Activated naive CD8-positive, alpha-beta T cell treated with anti-CD3 and anti-CD28 coated beads, Interleukin-2, amount 50 U/mL, for 16 hours (primary cell): ENCODE measurements at places on chromosomes 7 and 10.

DNA sequence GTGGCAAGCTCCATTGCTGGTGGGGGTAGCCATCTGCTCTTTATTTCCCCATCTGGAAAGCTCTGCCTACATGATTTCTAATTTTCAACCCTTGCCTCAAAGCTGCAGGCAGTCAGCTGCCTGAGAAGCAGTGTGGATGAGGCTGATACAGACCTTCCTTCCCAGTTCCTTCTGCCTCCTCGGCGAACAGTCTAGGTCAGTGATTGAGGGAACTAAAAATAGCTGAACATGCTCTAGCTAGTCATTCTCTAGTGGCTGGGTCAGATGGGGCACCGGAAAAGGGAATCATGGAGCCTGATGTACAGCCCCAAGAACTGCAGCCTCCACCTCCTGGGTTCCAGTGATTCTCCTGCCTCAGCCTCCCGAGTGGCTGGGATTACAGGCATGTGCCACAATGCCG, 48.7 kb downstream of the NAMPT start:
- DNase-seq: no peak

- no peak for DNase-seq
Observed at GRCh38 chr10:132813560-132814468, 27.9 kb upstream of the NKX6-2 start.

- DNase-seq: no peak
Observed at GRCh38 chr10:127346604-127347003, 150.2 kb upstream of the INSYN2A start.

DNA sequence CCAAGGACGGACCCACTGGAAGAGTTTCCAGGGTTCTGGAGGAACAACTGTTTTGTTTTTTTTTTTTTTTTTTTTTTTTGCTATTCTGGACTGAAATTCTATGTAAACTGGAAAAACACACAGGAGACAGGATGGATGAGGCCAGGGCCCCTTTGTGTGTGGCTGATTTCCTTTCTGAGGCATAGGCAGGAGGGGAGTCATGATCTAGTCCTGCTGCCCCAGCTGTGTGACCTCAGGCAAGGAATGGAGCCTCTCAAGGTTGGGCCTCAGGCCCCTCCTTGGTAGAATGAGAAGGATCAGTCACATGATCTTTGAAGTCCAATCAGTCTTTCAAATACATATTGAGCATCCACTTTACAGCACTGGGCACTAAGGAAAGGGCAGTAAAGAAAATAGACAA, 87.6 kb downstream of the SH3PXD2A start:
- no peak for DNase-seq

- DNase-seq: no peak
Observed at GRCh38 chr10:101241840-101242707, 12.8 kb upstream of the LBX1 start.

DNA sequence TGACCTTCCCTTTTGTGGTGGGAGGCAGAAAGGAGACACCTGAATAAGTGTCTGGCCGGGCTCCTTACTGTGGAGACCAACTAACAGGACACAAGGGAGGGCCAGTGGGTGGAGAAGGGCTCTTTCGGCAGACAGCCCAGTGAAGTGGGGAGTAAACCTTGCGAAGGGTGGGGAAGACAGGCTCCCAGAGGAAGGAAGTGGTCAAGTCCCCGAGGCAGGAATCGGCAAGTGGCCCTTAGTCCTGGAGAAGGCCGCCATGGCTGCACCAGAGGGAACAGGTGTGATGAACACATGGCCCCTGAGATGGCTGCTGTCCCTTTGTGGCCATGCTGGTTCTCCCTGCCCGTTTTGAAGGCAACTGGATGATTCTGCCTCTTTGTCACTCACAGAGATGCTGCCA, 187.2 kb upstream of the IGFBP3 start:
- DNase-seq: no peak

DNA sequence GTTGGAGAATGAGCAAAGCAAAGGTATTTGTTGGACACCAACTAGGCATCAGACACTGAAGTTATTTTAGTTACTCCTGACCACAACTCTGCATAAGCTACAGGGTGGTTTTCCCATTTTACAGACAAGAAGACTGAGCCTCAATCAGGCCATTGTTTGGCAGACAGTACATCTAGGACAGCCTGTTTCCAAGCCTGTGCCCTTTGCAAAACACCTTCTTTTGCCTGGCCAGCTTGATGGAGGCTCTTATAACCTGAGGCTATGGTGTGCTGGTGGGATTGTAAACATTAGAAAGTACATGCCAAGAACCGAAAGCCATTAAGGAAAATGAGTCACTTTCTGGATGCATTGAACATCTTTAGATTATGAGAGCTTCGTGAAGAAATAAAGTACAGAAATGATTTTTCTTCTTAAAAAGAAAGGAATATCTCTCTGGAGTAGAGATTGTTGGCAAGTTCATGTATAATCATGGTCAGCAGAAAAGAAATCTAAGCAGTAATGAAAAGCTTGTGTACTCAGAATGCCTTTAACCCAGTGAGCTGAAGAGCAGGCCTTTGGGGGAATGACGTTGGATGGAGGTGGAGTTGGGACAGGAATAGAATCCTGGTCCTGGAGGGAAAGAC, 140.6 kb downstream of the KIAA1217 start:
- no peak for DNase-seq

DNA sequence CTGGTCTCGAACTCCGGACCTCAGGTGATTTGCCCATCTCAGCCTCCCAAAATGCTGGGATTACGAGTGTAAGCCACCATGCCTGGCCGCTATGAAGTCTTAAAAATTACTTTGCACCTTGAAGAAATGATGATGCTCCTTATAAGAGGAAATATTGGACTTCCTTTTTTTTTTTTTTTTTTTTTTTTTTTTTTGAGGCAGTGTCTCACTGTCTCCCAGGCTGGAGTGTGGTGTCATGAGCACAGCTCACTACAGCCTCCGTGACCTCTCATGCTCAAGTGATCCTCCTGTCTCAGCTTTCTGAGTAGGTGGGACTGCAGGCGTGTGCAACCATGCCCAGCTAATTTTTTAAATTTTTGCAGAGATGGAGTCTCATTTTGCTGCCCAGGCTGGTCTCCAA, 65.3 kb downstream of the KMT2E start:
- DNase-seq: no peak

- no peak for DNase-seq
Observed at GRCh38 chr10:5634918-5635317, 31.5 kb downstream of the ASB13 start.

DNA sequence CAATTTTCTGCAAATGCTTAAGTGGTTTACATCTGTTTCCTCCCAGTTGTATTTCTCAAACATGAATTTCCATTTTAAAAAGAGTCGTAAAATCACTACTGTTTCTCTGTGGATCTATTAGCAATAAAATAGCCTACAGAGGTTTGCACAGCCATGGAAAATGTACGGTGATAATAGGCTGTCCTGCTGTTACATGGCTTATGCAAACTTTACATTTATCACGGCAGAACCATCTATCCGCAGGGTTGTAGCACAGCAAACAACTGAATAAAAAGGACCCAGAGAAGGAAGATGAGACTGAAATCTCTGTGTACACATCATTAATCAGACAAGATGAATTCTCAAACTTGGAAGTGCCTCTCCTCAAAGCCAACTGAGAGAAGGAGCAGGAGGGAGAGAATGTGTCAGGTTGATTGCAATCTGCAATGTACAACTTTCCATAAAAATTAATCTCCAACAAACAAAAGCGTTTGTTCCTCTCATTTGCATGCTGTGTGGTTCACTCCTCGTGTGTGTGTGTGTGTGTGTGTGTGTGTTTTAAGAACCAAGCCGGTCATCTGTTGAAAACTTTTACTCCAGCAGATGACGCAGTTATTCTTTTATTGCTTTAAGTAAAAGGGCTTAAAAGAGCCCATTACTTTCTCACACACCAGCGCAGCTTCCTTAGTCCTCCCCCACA, 279.3 kb downstream of the SKAP2 start:
- DNase-seq: no peak

DNA sequence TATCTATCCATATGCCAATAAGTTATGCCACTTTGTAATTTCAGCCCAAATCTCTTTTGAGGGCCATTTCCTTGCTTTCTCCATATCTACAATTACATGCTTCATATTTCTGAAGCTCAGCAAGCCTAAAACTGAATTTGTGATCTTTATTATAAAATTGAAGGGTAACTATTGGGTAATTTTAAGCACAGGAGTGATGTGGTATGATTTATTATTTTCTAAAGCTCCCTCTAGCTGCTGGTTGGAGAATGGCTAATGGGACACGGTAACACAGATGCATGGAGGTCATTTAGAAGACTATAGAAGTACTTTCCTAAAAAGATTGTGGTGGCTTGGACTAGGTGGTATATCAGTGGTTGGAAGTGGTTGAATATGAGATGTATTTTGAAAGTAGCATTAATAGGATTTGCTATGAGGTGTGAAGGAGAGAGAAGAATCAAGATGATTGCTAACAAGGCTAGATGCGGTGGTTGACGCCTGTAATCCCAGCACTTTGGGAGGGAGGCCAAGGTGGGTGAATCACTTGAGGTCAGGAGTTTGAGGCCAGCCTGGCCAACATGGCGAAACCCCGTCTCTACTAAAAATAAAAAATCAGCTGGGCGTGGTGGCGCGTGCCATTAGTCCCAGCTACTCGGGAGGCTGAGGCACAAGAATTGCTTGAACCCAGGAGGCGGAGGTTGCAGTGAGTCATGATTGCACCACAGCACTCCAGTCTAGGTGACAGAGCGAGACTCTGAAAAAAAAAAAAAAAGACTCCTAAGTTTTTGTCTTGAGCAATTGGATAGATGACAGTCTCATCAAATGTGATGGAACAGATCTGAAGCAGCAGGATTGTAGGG, 13.9 kb downstream of the KLHDC10 start:
- DNase-seq: no peak

DNA sequence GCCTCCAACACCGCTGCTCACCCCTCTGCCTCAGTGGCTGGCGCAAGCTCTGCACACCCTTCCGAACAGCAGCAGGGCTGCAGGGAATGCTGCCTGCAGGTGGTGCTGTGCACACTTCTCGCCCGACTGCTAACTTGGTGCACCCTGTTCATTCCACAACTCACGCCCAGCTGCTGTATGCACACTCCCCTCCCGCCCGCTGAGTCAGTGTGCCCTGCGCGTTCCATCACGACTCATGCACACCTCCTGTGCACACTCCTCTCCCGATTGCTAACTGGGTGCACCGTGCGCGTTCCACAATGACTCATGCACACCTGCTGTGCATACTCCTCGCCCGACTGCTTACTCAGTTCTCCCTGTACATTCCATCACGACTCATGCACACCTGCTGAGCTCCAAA, 21.5 kb downstream of the ADARB2 start:
- no peak for DNase-seq

- no peak for DNase-seq
Observed at GRCh38 chr7:988426-988911, 5.5 kb downstream of the CYP2W1 start.

DNA sequence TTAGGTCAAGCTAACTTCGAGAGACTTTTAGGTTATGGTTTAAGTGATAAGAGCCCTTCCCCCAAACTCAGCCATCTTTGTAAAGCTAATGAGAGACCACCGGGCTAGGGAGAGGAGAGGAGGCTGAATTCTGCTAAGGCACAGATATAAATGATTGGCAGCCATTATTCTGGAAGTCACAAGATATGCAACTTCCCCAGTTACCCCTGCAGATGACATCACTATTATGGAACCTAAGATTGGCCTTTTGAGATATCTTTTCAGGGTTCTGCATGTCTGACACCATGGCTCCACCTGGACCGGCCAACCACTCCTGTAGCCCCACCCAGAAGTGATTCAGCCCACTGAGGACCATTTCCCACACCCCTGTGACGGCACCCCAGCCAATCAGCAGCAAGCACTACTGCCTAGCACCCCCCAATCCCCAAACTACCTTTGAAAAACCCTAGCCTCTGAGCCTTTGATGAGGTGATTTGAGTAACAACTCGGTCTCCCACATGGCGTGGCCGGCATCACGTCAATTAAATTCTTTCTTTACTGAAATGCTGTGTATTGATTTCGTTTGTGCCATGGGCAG, 14.4 kb downstream of the VIPR2 start:
- no peak for DNase-seq

GRCh38 chr7:46321556-46322205, 400.6 kb upstream of the IGFBP3 start:
- DNase-seq: no peak

DNA sequence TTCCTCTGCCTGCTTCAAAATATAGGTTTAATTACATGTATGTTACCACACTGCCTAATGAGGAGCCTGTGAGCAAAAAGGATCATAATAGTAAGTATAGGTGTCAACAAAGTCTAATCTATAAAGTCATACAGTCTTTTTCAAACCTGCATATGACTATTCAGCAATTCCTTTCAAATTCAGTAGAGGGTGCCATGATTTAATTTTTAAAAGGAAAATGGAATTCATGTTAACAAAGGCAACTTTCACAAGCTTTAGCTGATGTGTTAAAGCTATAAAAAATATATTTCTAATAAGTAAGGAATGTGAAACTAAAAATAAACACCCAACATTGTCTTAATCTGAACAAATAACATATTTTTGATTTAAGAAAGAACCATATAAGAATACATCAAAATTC, 52.1 kb downstream of the MPP7 start:
- DNase-seq: no peak

GRCh38 chr7:8881916-8882315, 448.5 kb downstream of the NXPH1 start:
- no peak for DNase-seq

DNA sequence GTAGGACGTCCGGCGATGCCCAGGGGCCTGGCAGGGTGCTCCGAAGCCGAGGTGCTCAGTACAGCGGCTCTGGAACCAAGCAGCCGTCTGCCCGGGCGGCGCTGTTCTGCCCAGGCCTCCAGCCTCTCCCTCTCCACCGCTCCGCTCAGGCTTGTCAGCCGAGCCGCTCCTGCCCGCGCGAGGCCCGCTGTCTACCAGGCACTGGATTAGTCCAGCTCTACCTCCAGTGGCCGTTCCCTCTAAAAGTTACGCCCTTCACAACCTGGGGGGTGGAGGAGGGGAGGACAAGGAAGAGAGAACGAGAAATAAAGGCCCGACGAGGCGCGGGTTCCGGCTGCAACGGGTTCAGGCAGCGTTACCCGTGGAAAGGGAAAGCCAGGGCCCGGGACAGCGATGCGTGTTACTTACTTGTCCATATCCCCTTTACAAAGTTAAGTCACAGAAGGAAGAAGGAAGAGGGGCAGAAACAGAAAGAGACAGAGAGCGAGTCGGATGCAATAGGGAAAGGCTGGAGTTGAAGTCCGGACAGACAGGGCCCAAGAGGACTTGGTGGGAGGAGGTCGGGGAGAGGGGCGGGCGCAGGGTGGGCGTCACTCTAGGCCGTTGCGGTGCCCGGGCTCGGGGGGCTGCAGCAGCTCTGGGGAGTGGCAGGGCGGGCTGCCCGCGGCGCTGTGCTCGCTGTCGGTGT, 2.8 kb downstream of the SP8 start:
- DNase-seq: no peak

DNA sequence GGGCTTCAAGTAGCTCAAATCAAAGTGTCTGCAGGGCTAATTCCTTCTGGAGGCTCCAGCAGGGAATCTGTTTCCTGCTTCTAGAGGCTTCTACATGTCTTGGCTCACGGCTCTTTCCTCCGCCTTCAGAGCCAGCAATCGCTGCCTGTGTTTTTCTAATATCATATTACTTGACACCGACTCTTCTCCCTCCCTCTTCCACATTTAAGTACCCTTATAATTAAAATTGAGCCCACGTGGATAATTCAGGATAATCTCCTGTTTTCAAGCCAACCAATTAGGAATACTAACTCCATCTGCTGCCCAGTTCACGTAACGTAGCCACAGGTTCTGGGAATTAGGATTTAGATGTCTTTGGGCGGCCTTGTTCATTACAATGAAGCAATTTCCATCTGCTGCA, 372.2 kb downstream of the DPP6 start:
- DNase-seq: no peak
